T-helper 2 cell (primary cell): ENCODE measurements at places on chromosomes 5 and 9.

GRCh38 chr5:149959406-149960236, 937 bp upstream of the SLC26A2 start:
- peak; percentile 23 for DNase-seq

DNA sequence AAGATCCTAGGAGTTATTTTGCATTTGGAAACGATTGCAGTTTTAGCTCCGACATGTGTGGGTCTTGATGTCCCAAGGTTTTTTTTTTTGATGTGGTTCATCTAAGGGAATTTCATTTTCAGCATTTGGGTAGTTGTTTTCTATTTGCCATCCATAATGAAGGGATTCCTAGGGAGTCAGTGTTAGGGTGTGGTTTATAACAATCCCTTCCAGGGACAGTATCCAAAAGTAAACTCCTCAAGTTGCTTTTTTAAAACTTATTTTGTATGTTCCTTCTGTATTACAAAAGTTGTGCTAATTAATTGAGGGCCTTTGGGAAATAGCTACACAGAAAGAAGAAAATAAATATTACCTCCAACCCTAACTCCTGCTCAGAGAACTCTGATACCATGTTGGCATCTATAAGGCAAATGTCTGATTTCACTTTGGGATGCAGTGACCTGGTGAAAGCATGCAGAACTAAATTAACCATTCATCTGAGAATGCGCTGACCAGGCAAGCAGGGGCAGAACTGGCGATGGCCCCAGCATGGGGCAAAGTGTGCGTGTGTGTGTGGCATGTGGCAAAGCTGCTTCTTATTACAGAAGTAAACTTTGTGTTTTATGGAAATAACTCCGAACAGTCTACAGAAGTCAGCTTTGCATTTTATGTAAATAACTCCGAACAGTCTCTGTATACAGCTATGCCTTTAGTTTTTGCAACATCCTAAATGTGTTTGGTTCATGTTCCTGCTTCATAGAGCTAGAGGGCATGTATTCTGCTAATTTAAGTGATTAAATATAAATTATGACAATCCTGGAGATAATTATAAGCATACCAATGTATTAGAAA, 237.2 kb downstream of the TRPM3 start:
- no peak for DNase-seq

DNA sequence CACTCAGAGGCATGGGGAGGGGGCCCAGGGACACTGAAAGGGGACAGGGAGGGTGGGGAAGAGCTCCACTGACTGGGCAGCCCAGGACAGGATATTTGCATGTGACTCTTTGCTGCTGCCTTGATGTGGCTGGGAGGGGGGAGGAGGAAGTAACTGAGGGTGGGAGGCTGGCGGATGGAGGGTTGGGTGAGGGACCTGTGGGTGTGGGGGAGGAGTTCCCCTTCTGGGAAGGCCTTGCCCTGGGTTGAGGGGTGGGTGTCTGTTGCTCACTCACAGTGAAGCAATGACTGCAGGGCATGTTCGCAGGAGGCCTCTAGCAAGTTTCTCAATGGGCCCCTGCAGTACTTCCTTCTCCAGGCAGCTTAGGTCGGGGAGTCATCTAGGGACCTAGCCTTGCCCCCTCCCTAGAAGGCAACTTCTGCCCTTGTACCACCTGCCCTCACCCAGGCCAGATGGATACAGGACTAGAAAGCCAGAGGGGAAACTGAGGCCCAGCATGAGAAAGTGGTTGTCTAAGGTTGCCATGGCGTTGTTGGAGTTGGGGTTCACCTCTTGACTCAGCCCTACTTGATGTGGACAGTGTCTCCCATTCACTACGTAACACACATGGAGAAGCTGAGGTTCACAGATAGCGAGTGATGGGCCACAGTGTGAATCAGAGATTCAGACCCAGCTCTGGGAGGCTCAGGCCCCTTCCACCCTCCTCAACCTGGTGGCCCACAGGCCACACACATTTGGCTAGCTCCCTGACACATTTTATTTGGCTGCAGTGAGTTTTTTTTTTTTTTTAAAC, 3.0 kb downstream of the GRK6 start:
- peak; percentile 97 for DNase-seq

DNA sequence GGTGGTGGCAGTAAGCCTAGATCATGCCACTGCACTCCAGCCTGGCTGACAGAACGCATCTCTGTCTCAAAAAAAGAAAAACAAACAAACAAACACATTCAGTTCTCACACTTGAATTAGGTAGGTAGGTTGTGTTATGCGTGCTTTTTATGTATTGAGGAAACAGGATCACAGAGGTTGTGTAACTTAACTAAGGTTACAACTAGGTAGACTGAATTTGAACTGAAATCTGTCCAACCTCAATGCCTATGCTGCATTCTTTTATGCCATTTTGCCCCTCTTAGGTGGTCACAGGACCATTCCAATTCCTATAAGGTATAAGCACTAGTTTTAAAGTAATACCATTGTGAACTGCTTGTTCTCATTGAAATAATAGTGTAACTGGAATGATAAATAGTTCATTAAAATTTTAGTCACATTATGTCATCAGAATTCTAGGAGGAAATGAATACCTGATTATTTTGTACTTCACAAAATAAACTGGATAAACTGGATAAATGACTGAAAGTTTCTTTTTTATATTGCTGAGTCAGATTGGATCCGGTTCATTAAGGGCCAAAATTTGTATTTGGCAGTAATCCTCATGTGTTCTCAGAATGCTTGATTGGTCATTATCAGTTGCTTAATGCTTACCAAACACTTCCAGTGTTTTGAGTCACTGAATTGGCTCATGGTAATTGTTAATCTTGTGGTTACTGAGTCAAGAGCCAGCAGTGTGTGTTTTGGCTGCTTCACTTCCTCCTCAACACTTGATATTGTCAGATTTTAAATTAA, 7.1 kb downstream of the UBAP1 start:
- peak; percentile 77 for DNase-seq

- DNase-seq: no peak
Measured at GRCh38 chr9:6675268-6675667, 29.7 kb upstream of the GLDC start.

DNA sequence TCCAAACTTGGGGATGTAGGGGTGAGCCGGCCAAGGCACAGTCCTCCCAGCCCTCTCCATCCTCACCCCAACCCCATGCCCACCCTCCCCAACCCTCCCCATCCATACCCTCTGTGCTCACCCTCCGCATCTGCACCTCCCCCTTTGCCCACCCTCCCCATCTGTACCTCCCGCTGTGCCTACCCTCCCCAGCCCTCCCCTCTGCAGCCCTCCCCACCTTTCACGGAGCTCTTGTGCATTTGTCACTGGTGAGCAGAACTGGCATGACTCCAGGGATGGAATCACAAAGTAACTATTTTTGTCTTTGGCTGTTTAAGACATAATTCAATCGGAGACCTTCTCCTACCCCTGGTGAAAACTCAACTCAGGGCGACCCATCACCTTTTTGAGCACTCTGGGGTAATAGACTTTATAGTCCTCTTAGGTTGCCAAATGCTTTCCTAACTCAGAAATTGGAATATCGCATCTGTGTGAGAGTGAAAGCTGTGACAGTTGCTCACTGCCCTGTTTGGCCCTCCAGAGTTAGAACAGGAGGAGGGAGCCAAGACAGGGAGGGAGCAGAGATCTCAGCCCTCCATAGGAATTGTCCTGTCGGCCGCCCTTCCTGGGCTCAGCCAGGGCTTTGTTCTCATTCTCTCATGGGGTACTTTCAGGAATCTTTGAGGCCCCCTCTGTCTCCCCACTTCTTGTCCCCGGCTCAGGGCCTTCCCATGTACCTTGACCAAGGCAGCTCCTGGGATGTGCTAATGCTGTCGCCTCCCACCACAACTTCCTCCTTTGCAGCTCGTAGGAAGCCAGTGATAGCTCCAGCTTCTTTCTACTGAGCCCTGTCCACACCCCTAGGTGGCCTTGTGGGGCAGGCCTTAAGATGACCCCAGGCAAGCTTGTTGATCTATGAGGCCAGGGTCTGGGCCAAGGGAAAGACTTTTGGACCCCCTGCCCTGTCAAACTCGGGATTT, 36.2 kb downstream of the OTULIN start:
- DNase-seq: no peak

- DNase-seq: no peak
Measured at GRCh38 chr5:74281166-74281565, 359.4 kb downstream of the ENC1 start.

DNA sequence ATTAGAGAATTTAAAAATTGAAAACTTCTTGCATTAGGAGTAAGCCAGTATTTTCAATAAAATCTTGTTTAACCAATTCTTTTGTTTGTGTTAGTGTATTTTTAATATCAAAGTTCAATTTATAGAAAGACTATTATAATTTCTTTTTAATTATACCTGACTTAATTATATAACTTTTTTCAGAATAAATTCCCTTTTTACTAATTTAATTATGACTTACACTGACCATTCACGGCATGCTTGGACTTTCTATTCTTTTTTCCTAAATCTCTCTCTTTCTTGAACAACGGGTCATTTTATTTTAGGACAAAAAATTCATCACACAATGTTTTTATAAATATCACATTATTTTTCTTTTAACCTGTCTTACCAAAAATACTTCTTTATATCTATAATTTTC, 555.3 kb upstream of the PTGER4 start:
- DNase-seq: no peak

DNA sequence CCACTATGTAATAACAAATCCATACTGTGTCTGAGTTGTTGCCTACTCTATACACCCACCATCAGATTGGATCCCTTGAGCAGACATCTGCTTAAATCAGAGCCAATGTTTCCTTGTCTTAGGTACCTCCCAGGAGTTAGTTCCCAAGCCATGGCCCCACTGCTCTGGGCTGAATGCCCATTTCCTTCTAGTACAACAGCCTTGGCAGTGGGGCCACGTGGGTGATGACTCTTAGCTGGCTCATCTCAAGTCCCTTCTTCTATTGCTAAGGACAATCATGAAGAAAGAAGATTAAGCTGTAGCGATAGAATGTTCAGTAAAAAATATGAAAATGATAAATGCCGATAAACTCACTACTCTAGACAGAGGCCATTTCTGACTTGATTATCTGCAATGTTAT, 16.6 kb downstream of the PTGR1 start:
- DNase-seq: no peak

GRCh38 chr5:91382530-91383026, 539 bp downstream of the ARRDC3 start:
- DNase-seq: peak; percentile 77

DNA sequence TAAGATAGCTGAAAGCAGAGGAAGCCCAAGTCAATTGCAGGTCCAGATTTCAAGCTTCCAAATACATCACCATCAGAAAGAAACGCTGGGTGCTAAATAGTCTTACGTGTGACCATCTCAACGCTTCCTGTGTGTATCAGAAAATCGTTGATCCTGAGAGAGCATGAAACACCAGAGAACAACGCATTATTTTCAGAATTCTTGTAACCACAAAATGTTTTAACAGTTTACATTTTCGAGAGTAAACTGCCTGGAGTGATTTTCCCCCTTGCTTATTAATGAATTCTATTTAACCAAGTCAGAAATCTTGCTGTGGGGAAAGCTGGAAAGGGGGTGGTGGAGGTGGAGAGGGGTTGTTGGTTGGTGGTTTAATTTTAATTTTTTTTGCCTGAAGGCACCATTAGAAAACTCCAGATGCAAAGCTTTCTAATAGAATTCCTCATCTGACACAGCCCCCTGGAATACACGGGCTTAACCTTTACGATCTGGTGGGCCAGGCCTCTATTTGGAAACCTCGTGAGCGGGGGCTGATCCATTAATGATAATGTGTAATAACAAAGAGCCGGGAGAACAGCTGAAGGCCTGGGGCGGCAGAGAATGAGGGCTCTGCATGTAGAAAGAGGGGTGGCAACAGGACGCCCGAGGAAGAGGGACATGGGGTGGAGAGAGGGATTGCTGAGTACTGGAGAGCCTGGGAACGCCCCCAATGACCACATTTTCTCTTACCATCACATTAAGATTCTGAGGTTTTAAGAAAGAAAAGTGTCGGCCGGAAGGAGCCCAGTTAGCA, 124.5 kb upstream of the NFIB start:
- DNase-seq: no peak

DNA sequence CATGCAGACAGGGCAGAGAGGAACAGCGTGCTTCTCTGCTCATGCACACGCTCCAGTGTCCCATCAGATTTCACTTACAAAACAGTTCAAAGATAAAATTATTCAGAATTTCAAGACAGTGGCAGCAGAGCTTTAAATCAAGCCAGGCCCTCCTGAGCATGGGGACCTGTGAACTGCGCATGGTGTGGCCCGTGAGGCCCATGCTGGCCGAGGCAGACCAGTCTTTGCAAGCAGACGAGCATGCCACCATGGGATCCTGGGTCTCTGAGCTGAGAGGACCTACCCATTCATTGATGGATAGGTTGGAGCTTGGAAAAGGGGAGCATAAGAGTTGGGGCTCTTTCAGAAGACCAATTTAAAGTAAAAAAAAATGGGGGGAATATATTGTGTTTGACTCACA, 35.0 kb upstream of the SAP30L start:
- no peak for DNase-seq

- no peak for DNase-seq
Measured at GRCh38 chr5:36669015-36669651, 62.7 kb downstream of the SLC1A3 start.

DNA sequence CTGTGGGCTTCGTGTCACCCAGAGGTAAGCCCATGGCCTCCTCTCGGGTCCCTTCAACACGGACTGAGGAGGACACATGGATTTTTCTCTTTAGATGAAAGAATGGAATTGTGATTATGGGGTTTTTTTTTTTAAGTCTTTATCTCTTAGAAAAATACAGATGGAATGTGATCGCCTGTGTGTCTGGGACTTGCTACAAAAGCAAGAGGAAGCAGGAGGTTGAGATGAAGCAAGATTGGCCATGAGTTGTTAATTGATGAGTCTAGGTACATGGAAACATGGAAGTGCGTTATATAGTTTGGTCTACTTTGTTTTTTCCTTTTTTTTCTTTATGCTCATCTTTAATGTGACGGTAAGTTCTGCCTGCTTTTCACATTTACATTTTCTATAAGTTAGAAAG, 14.6 kb downstream of the USP20 start:
- no peak for DNase-seq

DNA sequence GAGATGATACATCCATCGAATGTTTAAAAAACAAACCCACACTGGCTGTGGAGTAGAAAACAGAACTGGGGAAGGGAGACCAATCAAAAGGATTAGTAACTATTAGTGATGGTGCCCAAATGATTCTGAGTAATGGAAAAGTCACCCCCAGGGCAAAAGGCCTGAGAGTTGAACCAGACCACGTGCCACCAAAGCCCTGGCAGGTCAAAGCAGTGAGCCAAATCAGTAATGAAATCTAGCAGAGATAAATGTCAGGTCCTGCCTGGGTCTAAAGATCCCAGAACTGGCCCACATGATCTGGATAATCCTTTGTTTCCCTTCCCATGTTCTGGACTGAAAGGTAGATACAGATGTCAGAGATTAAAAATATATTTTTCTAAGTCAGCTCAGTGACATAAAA, 9.4 kb downstream of the OTULINL start:
- DNase-seq: no peak
